ENCODE measurements at places on chromosomes 11 and 22.

- DNase-seq: no peak
These were observed 15.6 kb downstream of the TOM1 start for GRCh38 chr22:35315141-35315854.

- DNase-seq: no peak
These were observed 26.1 kb upstream of the ZBTB44 start for GRCh38 chr11:130340671-130341319.

DNA sequence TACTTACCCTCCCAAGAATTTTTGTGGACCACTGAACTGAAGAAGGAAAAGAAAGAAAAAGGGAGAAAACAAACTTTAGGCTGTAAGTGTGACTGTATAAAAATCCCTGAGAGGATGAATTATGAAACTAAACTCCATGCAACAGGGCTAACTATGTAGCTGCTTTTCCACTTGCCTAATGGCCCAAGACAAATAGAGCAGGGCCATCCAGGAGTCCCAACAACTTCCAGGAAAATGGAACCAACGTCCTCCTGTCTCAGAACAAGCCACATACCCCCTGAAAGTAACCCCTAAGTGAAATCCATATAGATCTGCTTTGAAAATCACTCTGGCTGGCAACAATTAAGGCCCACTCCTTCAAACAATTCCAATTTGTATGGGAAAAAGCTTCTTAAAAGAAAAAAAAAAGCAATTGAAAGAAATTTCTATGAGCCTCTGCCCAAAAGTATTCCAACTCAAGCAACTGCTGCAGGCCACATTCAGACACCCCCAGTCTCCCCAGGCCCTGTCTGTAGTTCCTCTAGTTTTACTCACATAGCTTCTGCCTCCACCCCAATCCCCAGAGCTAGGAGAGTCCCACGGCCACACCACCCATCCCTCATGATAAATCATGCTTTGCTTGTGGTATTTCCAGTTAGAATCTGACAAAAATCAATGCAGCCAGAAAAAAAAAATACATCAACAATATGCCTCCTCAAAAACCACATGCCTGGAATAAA, 12.7 kb downstream of the RBFOX2 start:
- no peak for DNase-seq

- DNase-seq: no peak
These were observed 20.0 kb downstream of the TPBGL start for GRCh38 chr11:75260396-75261170.

GRCh38 chr11:130817330-130817944, 98.8 kb downstream of the SNX19 start:
- DNase-seq: no peak

- DNase-seq: no peak
These were observed 156.8 kb downstream of the C11orf91 start for GRCh38 chr11:33543823-33544222.

DNA sequence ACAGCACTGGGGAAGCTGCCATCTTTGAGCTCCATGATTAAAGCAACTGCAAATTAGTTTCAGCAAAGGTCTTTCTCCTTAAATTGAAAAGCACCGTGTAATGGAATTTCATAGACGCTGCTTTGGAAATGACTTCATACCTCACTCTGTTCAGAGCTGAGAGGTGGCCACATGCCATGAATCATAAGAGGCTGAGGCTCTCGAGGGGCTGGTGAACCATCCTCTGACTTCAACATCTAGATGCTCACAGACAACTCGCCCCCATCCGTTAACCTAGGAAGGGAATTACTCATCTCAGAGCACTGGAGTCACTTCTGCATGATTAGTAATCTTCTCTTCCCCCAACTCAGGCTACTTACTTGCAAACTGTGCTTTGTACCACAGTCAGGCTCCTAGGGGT, 122.3 kb downstream of the RCN1 start:
- no peak for DNase-seq

DNA sequence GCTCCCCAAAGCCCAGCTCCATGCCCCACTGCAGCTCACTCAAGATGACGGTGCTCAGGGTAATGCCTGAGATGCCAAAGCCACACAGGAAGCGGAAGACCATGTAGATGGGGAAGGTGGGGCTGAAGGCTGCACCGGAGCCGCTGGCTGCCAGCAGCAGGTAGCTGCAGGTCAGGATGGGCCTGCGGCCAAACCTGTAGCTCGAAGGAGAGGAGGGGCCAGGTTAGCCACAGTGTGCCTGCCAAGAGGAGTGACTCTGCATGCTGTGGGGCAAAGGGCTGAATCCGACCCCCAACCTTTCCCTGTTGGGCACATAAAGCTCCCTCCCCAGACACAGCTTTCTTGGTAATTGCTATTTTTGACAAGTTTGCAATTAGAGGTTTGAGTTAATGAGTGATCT, 14.9 kb upstream of the SLC22A6 start:
- DNase-seq: no peak

DNA sequence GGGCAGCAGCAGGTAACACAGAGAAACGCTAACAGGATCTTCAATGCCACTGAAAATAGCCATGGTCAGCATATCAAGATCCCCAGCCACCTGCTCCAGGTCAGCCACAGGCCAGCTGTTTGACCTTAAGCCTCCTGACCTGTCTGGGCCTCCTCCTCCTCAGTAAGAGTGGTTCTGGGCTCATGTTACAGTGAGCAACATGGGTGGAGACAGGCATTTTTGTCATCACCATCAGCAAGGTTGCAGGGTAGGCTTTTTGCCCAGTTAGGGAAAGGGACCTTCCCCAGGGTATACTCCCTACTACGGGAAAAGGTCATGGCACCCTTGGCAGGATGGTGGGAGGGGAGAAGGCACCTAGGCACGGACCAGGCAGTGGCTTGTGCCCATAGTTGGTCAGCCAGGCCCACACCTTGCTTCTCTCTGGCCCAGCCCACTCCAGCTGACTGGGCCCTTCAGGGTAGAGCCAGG, 131.8 kb upstream of the PARVA start:
- no peak for DNase-seq

- no peak for DNase-seq
These were observed at the start of gene OR5A2 for GRCh38 chr11:59426361-59427067. OR5A2 (minus strand) TSS chr11:59426413; CDS start chr11:59422953, 3,460 bp downstream.

DNA sequence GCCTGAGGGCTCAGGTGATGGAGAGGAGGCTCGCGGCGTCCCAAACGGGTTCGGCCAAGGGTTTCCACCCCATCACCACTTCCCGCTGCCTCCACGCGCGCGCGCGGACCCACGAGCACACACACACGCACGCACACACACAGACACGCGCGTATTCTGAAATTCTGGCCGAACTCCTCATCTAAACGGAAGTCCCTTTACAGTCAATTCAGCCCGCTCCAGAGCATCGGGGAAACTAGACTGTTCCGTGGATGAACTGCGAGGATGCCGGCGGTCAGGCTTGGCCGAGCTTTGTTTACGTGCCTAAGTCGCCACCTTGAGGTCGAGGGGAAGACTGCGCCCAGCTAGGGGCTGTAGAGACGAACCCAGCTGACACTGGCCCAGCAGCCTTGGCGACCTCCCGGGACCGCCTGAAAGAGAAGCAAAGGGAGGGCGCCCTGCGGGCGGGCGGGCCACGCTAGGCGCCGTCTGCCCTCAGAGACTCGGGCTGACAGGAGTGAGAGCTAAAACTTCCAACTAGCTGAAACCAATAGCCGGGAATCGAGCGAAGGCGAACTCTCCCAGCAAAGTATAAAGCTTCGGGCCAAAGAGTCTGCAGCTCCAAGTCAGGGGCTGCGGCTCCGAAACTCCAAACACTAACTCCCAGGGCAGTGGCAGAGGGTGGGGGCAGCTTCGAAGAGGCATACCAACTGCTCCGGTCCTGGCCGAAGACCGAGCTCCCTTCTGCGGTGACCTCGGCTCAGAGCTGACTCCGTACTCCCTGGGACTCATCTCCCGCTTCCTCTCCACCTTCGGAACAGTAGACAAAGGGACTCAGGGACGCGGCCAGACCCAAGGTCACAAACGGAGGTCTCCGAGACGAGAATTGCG, 124.7 kb upstream of the C11orf58 start:
- peak; percentile 84 for DNase-seq

DNA sequence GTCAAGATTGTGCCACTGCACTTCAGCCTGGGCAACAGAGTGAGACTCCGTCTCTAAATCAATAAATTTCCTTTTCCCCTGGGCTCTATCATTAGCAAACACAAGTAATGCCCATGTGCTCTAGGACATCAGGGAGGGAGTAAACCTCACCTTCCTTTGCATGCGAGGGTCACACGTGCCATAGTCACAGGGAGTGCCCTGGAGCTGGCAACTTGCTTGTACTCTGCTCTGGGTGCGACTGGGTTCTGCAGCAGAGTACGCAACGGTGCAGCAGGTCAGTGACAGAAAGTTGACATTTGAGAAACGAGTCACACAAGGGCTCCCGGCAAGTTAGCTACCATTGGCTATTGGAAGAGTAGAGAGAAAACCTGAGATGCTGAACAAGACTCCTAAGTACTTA, 32.6 kb upstream of the CHKA start:
- DNase-seq: no peak

- no peak for DNase-seq
These were observed 17.5 kb upstream of the SYT7 start for GRCh38 chr11:61598374-61598773.

- DNase-seq: no peak
These were observed 4.5 kb downstream of the KCNA4 start for GRCh38 chr11:30012346-30012745.

DNA sequence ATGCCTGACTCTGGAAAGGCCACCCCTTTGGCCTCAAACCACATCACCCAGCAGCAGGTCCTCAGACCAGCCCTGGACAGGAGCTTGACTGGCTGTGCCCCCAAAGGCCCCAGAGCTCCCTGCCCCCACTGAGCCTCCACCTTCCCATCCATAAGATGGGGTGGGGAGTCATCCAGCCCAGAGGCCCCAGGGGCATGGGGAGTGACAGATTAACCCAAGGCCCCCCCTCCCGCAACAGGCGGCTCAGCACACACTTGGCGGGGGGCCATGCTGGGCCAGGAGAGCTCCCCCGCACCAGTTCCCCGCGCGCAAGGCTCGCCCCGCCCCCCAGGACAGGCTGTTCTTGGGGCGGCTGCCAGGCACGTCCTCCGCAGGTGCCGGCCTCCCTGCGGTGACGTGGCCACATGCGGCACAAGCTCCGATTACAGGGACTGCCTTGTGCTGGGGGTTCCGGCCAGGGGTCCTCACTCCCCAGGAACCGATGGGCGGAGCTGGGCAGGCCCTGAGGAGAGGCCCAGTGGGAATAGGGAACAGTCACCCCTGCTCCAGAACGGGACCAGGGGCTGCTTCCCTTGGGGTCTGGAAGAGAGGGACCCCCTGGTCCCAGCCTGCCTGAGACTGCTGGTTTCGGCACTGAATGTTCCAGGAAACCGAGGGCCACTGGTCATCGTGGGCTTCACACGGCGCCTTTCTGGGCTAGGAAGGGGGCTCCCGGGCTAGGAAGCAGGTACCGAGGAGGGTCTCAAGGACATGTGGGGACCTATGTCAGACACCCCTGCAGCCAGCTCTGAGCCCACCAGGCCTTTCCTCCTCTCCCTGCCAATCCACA, 5.1 kb upstream of the CDKN1C start:
- peak; percentile 85 for DNase-seq

DNA sequence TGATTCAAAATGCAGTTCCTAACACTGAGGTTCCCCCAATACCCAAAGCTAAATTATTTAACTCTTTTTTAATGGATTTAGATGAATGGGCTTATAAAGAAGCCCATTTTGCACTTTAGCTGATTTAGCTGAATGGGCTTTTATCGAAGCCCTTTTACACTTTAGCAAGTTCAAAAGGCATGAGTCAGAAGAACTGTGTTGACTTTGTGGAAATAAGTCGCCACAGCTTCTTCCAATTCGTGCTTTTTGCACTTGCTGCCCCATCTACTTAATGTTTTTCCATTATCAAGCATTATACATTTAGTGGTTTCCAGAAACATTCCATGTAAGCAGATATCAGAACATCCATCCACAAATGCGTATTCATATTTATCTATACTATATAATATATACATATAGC, 20.5 kb upstream of the GRIA4 start:
- DNase-seq: no peak

- DNase-seq: no peak
These were observed 24.7 kb downstream of the PATZ1 start for GRCh38 chr22:31321421-31321820.

GRCh38 chr11:8265681-8266241, 2.1 kb upstream of the LMO1 start:
- DNase-seq: no peak

DNA sequence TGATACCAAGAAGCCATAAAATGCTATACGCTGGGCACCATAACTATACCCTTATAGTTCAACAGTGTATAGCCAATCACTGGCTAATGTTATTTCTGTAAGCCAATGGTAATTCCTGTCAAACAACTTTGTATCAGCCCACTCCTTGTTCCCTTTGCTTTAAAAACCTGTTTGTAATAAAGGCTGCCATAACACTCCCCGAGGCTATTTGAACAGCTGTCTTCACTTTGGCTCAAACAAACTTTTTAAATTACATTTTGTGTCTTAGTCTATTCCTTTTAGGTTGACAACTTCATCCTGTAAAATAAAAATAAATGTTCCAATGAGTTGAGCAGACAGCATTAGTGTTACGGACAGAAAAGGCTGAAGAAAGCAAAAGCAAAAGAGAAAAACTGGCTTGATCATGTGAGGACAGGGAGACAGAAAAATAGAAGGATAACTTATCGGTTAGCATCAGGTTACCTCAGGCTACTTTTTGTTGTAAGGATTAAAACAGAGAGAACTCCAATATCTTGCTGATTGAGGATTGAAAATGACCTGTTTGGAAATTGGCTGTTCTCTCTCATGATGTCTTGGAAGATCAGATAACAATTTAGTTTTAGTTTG, 95.0 kb downstream of the AASDHPPT start:
- DNase-seq: no peak

- no peak for DNase-seq
These were observed 683.4 kb downstream of the TBC1D22A start for GRCh38 chr22:47445716-47446290.

- DNase-seq: no peak
These were observed 34.9 kb downstream of the P4HA3 start for GRCh38 chr11:74276581-74276980.

GRCh38 chr22:36366291-36366708, 21.5 kb downstream of the MYH9 start:
- DNase-seq: no peak

- peak; percentile 49 for DNase-seq
These were observed 29.2 kb downstream of the SC5D start for GRCh38 chr11:121321614-121322243.

DNA sequence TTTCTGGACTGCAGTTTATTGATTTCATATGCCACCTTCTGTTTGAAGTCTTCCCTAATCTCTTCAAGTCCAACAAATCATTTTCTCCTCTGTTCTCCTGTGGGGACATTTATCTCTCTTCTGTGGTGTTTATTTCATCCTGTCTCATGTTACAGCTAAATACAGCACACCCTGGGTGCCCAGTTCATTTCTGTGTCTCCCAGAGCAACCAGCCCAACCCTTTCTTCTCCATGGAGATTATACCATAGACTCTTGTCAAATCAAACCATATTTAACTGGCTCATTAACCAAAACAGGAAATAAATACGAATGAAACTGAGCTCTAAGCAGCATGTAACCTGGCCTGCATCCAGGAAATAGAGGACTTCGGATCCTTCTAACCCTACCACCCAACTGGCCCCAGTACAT, at the start of gene MS4A8:
TSS of gene MS4A8 (plus strand) at position 329 of the 408 bp plus-strand sequence. CDS start 1,249 bp downstream, outside the sequence.
- peak; percentile 96 for DNase-seq
